Stimulated activated CD4-positive, alpha-beta T cell treated with anti-CD3 and anti-CD28 coated beads, Interleukin-1b, Interleukin-23, amount 100 ng/mL, for 24 hours (primary cell): ENCODE measurements at places on chromosomes 11 and 22.

- peak; percentile 44 for DNase-seq
Observed at GRCh38 chr11:123061403-123062157, at the start of gene HSPA8. HSPA8 (minus strand) TSS chr11:123062136; CDS start chr11:123061324, 812 bp downstream.

GRCh38 chr22:36330655-36331305 lies 57.0 kb downstream of the MYH9 start:
- no peak for DNase-seq

GRCh38 chr11:132087148-132087547 lies 716.7 kb downstream of the NTM start:
- DNase-seq: no peak

- DNase-seq: no peak
Observed at GRCh38 chr22:33710326-33710725, 209.9 kb downstream of the LARGE1 start.

DNA sequence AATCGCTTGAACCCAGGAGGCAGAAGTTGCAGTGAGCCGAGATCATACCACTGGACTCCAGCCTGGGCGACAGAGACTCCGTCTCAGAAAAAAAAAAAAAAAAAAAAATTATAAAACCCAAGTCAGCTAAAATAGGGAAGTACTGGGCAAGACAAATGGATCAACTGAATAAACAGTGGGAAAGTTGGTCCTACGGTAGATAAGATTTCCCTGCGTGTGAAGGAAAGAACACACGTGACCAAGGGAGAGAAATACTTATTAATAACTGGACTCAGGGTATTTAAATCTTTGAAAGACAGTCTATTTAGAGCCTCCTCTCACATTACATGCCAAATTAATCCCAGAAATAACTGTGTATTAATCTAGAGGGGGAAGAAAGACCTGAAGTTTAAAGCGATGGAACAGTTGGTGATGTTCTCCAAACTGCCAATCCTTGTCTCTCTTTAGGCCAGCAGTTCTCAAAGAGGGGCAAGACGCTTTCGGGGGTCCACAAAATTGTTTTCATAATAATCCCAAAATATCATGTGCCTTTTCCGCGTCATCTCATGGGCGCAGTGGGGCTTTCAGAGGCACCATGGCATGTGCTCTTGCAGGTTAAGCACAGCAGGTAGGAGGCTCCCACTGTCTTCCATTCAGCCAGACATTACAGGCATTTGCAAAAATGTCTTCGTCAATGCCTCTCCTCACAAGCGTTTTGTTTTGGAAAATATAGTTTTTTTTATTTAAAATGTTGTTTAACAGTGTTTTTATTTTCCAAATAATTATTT lies 6.6 kb downstream of the RTL6 start:
- DNase-seq: no peak

DNA sequence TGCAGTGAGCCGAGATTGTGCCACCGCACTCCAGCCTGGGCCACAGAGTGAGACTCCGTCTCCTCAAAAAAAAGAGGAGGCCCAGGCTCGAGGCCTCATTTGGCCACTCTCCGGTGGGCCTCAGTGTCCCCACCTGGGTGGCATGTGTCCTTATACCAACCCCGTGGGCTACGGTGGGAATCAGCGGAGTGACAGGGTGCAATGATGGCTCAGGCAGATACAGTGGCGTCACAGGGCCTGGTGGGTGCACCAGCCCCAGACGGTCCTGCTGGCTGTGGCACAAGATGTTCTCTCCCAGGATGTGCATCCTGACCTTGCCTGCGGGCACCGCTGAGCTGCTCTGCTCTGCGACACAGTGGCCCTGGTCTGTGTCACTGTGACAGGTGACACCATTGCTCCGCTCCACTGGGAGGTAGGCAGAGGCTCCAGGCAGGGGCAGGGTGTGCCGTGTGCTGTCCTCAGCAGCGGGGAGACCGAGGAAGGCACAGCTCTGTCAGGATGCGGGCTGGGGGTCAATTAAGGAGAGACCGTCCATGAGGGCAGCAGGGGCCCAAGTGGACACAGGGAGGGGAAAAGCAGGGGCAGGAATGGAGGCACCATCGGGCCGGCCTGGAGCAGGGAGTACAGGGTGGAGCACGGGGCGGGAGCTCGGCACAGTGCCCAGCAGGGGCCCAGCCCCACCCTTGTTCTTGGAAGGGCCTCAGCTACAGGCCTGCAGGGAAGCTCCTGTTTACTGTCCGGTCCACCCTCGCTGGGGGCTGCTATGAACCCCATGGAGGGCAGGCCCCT lies 21.7 kb upstream of the TH start:
- DNase-seq: no peak

DNA sequence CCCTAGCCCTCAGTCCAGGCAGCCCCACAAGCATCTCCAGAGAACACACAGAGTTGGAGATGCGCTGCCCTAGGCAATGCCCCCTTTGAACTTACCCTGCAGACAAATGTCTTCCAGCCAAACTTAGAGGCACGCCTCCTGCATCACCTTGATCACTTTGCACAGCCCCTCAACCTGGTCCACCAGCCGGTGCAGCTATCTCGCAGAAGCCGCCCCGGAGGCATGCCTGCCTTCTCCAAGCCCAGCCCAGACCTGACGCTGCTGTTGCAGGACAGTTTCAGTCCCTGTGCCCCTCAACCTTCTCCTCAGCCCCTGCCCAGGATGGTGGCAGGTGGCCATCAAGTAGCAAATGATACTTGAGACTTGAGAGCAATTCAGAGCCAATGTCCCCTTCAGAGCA lies 16.7 kb upstream of the POU2AF1 start:
- DNase-seq: no peak

DNA sequence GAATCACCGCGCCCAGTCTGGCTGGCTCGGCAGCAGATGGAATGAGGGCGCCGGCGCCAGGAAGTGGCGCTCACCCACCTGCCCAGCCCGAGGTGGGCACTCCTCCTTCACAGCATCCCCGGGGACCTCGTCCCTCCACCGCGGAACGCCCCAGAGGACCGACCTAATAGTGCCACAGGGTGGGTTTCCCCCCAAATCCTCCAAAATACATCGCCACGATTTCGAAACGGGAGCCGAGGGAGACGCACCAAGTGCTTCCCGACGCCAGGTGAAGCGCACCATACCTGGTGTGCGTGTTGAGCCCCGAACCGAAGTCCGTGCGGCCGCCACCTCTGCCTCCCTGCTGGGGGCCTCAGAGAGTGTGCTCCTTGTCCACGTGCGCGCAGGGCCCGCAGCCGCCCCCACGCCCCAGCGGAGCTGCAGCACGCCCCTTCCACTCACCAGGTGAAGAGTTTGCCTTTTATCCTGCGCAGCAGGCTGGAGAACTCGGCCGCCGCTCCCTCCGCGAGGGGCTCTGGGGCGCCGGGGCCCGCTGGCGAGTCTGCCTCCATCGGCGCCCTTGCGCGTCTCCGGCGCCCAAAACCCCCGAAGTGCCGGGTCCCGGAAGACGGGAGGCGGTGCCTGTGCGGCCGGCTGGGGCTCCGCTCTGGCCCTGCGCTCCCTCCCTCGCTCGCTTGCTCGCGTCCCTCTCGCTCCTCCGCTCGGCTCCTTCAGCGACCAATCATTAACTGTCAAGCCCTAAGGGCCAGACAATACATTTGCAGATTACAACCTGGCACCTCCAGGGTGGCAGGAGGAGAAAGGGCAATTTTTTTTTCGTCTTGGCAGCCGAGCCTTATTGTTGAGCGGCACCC lies at the start of gene SLC35F2:
Gene SLC35F2 (minus strand): TSS at position 571 of the 854 bp plus-strand sequence. CDS start 20 bp downstream, at position 551.
- DNase-seq: peak; percentile 37

GRCh38 chr11:64854534-64855502 lies 10.4 kb upstream of the CDC42BPG start:
- DNase-seq: no peak

GRCh38 chr11:65314501-65315203 lies at the start of gene CDC42EP2:
CDC42EP2 (plus strand) TSS chr11:65314866; CDS start chr11:65320899, 6,033 bp downstream.
- peak; percentile 39 for DNase-seq

- DNase-seq: no peak
Observed at GRCh38 chr11:90803366-90803765, 580.5 kb upstream of the CHORDC1 start.

GRCh38 chr11:46069595-46069994 lies 51.7 kb downstream of the PHF21A start:
- no peak for DNase-seq

DNA sequence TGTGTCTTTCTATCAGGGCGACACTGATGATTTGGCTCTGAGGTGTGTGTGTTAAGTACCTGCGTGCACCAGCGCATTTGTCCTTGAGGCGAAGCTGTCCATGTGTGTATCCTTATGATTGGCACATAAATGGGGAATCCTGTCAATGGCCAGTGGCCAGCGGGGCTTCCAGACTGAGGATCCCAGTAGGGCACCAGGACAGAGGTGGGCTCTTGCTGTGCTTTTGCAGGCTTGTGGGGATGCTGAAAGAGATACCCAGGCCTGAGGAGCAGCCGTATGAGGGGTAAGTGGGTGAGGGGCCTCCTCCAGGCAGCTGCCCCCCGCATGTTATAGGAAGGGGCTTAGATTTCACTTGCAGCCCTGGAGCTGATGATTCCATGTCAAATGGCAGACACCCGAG lies 156.8 kb downstream of the ST3GAL4 start:
- no peak for DNase-seq

DNA sequence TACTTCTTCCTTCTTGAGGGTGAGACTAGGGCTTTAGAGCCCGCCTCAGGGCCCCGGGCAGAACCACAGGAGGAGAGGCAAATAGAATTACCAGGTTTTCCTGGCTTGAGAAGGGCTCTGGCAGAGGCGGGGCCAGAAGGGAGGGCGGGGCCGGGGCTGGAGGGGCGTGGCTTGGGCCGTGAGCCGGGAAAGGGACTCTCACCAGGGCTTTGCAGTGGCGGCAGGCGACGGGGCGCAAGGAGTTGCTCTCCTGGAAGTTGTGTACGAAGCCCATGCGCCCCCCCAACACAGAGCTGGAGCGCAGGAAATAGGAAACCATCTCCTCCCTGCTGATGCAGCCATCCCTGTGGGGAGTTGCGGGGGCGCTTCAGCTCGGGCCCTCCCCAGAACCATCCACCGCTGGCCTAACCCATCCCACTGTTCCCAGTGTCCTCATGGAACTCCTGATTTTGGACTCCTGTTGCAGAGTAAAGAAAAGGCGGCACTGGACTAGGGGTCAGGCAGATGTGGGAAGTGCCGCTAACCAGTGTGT lies 6.9 kb upstream of the NRXN2 start:
- no peak for DNase-seq

GRCh38 chr11:126210871-126211235 lies 597 bp downstream of the RPUSD4 start:
- DNase-seq: no peak

- no peak for DNase-seq
Observed at GRCh38 chr11:103257360-103257759, 148.1 kb downstream of the DYNC2H1 start.

DNA sequence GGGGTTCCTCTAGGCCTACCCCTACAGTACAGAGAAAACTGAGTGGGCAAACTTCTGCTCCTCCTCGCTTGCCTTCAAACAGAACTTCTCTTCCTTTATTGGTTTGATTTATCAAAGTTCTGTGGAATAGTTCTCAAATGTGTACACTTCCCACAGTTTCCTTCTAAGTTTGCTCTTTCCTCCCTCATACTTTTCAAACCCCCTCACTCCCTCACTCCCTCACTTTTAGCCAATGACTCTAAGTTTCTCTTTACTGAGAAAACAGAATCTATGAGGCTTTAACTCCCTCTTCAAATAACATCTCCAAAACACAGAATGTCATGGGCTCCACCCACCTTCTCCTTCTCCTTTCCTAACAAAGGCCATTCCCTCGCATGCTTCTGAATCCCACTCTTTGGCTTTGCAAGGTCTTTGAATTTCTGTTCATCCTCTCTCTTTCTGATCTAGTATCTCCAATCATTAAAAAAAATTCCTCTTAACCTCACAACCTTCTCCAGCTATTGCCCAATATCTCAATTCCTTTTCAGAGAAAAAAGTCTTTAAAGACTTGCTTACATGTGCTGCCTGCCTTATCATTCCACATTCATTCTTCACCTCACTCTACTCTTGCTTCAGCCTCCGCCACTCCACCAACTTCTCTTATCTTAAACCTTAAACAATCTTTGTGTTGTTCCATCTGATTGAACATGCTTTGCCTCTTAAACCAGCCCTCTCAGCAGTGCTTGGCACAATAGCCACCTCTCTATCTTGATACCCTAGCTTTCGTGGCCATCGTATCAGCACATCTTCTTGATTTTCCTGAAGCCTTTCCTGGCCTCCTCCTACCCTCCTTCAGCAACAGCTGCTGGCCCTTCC lies 57.2 kb downstream of the DDI1 start:
- DNase-seq: no peak
